ENCODE measurements at places on chromosomes 1 and 21.

GRCh38 chr1:146020058-146021049 lies 1.2 kb downstream of the HJV start:
- DNase-seq: no peak

DNA sequence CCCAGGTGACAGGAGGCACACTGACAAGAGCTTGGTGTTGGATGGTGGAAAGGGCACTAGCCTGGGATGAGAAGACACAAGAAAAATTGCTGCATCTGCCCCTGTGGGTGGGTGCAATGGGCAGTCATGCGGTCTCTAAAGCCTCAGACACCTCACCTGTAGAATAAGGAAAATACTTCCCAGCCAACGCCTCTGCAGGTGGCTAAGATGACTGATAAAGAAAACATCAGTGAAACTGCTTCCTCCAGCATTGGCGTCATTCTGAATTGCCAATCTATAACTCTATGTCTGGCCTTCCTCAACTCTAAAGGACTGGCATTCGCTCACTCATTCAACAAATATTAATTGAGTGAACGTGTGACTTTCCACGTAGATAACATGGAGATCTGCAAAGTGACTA lies 100.4 kb upstream of the F3 start:
- DNase-seq: no peak

DNA sequence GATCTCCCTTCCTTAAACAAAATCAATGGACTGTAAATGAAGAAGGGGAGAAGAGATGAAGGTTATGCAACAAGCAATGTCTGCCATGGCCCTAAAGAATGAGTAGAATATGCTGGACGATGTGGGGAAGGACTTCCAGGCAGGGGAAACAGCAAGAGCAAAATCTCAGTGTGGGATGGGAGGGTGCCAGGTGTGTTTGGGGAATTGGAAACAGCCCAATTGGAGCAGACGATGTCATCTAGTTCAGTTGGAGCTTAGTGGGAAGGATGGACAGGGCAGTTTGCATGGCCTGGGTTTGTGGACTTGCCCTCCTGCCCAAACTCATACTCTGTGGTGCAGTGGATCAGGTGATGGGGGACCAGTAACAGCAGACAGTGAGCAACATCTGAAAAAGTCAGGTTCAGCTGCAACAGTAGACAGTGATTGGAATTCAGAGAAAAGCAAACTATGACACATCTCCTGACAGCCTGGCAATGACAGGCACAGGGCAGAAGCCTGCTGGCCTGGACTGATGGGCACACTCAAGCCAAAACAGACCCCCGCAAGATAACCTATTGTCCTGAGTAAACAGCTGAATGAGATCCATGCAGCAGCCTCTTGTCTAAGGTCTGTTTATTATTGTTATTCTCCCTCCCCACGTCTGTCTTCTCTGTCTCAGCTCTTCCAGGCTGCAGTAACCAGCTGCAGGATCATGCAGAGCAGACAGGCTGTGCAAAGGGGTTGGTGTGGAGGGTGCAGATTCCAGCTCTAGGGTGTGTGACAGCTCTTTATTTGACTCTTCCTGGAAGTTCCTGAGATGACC lies 50.5 kb upstream of the PRELP start:
- no peak for DNase-seq

GRCh38 chr1:58908561-58909560 lies 125.0 kb upstream of the JUN start:
- no peak for DNase-seq

DNA sequence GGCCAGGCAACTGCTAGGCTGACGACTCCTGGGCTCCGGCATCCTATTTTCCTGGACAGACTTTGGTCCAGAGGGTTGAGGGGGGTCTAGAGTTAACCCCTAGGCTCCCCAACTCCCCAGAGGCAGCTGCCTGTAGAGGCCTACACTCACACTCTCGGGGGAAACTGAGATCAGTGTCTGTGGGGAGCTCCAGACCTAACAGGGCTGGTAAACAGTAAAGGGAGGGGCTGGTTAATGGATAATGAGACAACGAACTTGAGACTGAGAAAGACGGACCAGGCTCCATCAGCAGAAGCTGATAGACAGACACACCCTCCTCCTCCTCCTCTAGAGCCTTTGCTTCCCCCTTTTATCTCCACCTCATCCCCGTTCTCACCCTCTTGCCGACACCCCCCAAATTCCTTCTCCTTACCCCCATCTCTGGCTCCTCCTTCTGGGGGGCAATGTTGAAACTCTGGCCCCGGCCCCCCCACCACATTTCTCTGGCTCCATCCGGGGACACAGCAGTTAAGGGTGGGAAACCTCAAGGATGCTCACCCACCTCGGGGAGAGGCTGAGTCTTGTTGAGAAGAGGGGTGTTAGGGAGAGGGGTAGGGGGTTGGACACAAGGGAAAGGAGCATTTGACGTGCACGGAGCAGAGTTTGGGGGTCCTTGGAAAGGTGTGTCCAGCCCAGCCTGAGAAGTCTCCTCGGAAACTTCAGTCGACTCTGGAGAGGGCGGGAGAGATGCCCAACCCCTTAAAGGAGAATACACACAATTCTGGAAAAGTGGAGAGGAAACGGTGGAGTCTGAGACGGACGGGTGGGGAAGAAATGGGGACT lies at the start of gene MTMR11:
TSS of gene MTMR11 (minus strand) at position 710 of the 822 bp plus-strand sequence. CDS start at position 478, 232 bp downstream.
- no peak for DNase-seq

GRCh38 chr1:98702976-98703375 lies 41.5 kb downstream of the SNX7 start:
- no peak for DNase-seq

- no peak for DNase-seq
Measured at GRCh38 chr21:25909341-25909740, 174.6 kb downstream of the GABPA start.

DNA sequence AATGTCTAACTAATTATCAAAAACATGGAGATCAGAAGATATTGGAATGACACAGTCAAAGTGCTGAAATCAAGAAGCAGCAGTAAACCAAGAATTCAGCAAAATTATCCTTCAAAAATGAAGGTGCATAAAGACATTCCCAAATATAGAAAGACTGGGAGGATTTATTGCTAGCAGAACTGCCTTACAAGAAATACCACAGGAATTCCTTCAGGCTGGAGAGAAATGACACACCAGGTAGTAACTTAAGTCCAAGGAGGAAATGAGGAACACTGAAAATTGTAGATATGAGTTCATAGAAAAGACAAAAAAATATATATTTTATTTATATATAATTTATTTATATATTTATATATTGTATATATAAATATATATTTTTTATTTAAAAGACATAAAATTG lies 217.2 kb downstream of the RPS6KC1 start:
- DNase-seq: no peak

DNA sequence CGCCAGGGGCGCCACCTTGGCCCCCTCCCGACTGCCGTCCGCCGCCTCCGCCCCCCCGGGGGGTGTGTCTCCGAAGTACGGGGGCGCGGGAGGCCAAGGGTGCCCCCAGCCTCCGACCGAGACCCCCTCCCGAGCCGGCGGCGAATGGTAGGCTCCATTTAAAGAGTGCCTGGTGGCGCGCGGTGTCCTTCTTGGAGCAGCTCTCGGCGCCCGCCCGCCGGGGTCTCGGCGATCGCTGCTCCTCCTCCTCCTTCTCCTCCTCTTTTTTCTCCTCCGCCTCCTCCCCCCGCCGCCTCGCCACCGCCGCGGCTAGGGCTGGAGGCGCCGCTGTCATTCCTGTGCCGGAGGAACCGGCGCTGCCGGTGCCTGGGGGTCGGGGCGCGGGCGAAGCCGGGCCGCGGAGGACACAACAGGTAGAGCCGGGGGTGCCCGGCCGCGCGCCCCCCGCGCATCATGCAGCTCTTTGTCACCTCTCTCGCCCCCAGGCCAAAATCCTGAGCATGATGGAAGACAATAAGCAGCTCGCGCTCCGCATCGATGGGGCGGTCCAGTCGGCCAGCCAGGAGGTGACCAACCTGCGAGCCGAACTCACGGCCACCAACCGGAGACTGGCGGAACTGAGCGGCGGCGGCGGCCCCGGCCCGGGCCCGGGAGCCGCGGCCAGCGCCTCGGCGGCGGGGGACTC lies at the start of gene KAZN:
TSS of gene KAZN (plus strand) at position 188 of the 685 bp plus-strand sequence.
- DNase-seq: no peak

Data from CD4-positive, alpha-beta T cell treated with Interferon gamma for 1 hour (primary cell).